NCI-H2029 treated with DMSO at 0.1 percent for 48 hours (cell line): ENCODE measurements at places on chromosomes 2 and 18.

- no peak for DNase-seq
Measured at GRCh38 chr2:66379473-66379872, 55.5 kb upstream of the MEIS1 start.

GRCh38 chr2:65396348-65397026, 35.9 kb downstream of the SPRED2 start:
- DNase-seq, result no peak

DNA sequence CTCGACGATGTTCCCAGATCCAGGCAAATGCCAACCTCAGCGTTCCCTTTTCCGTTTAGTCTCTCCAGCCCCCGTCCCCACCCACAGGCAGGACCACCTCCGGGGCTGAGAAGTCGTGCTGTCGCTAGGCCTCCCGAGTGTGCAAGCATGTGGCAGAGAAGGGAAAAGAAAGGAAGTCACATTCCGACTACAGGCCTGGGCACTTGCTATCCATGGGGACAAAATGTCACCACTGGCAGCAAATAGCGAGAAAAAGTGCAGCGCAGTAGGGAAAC, 420 bp downstream of the PIGN start:
- no peak for DNase-seq

- no peak for DNase-seq
Measured at GRCh38 chr2:46032996-46033395, 264.2 kb upstream of the EPAS1 start.

- DNase-seq, result no peak
Measured at GRCh38 chr2:71843391-71843850, 304.2 kb downstream of the CYP26B1 start.
